ENCODE measurements at places on chromosomes 12 and 14.

DNA sequence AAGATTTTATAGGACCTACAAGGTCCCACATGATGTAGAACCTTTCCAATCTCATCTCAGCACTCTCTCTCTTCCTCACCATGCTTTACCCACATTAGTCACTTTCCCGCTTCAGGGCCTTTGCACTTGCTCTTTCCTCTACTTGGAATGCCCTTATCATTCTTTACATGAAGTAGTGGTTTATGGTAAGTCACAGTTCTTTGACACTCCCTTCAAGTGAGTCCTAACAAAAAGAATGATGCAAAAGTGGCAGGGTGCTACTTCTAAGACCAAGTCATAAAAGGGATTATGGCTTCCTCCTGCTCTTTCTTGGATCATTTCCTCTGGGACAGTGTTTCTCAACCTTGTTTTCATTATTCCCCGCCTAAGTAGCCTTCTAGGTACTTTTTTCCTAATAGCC lies 13.1 kb downstream of the TMBIM4 start:
- DNase-seq = no peak

GRCh38 chr14:95255013-95255412 lies 64.7 kb downstream of the CLMN start:
- DNase-seq = no peak

GRCh38 chr14:67636361-67636919 lies 16.7 kb downstream of the ARG2 start:
- no peak for DNase-seq

DNA sequence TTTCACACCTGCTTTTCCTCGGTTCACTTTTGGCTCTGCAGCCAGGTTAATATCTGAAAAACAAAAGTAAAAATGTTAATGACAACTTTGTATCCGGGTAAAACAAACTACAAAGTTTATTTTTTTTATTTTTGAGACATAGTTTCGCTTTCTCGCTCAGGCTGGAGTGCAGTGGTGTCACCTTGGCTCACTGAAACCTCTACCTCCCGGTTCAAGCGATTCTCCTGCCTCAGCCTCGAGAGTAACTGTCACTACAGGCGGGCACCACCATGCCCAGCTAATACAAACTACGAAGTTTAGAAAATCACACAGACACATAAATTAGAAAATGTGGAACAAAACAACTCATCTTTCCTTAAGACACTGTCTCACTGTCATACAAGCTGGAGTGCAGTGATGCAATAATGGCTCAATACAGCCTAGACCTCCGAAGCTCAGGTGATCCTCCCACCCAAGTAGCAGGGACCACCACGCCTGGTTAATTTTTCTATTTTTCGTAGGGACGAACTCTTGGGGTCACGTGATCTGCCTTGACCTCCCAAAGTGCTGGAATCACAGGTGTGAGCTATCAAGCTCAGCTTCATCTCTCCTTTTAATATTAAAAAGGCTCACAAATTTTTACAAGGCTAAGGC lies 38.1 kb downstream of the HNRNPC start:
- DNase-seq = no peak

DNA sequence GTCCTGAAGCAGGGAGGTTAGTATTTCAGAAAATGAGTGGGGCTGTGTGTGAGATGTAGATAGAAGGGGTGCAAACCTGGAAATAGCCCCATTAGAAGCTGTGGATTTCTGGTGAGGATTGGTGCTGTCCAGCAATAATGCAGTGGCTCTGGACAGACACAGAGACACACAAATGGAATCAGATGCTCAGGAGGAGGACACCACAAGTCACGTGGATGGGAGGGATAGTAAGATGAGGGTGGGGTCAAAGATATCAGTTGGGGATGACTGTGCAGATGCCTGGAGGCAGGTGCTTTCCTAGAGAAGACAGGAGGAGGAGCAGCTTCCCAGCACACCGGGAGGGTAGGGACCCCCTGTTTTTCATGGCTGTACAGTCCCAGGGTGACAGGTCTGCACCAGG lies 136.5 kb downstream of the PLXNC1 start:
- no peak for DNase-seq

GRCh38 chr12:52729147-52729546 lies 25.8 kb upstream of the KRT77 start:
- no peak for DNase-seq

- DNase-seq = no peak
Measured at GRCh38 chr14:94540031-94540794, 21.0 kb upstream of the SERPINA4 start.

DNA sequence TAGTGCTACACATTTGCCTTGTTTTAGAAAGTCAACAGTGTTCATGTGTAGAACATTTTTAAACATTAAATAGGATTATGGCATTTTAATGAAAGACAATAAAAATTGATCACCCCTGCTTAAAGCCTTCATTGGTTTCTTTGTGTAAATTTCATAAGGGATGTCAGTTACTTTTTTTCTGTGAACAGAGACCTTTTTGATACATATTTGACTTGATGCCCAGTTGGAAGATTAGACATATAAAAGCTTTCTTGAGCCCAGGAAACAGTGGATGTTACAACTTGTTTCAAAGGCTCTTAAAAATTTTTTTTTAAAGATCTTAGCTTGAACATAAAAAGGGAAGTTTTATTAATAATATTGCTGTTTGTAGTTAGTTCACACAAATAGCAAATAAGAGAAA lies 168.7 kb upstream of the PDZRN4 start:
- DNase-seq = no peak

GRCh38 chr14:57060276-57060955 lies 208.3 kb downstream of the EXOC5 start:
- peak; percentile 1 for DNase-seq

DNA sequence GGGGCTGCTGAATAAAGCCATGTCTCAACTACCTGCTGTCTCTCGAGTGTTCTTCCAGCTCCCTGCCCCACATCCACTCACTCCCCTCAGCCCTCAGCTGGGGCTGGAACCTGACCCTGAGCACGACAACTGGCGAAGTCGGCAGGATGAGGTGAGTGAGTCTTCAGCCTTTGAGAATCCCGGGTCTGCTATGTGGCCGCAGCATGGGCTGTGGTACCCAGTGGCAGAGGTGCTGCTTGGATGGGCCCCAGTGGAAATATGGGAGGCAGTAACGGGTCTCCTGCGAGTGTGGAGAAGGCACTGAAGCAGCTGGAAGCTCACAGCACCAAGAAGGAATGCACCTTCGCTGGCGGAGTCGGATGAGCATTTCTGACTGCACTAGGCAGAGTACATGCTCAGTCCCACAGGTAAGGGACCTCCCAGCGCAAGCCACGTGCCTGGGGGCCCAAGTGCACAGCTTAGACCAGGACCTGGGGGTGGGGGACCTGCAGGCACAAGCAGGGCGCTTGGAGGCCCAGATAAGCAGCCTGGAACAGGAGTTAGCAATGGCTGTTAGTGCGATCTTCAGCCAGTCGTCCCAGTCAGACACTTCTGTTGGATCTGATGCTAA lies 95.5 kb upstream of the TMPO start:
- no peak for DNase-seq

GRCh38 chr12:54036620-54037359 lies 3.9 kb downstream of the HOXC5 start:
- no peak for DNase-seq

GRCh38 chr14:24694680-24695079 lies 60.7 kb upstream of the GZMB start:
- no peak for DNase-seq

DNA sequence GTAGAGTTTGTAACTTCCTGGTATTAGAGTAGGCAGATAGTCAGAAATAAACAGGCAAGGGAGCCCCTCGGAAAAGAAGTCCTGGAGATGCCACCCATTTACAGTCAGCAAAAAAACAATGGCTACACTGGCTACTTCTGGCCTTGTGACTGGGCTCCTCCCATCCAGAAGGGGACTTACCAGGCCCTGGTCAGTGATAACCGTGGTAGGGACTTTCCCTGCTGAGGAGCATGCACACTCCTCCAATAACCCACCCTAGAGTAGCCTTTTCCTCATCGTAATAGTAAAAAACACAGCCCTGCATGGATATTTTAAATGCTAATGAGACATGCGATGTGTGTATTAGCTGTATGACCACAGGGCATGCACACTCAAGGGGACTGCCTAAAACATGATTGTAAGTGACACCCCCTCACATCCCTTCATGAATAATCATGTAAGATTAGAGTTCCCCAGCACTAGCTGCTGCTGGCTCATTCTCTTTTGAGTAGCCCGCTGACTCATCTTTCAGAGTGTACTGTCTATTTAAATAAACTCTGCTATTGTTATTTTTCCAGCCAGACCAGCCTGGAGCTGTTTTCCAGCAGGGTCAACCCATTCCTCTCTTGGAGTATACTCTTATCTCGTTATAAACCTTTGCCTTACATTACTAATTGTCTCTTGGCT lies 413.8 kb upstream of the TMTC1 start:
- DNase-seq = no peak

GRCh38 chr12:106136263-106136662 lies 2.5 kb downstream of the NUAK1 start:
- DNase-seq = peak; percentile 22

DNA sequence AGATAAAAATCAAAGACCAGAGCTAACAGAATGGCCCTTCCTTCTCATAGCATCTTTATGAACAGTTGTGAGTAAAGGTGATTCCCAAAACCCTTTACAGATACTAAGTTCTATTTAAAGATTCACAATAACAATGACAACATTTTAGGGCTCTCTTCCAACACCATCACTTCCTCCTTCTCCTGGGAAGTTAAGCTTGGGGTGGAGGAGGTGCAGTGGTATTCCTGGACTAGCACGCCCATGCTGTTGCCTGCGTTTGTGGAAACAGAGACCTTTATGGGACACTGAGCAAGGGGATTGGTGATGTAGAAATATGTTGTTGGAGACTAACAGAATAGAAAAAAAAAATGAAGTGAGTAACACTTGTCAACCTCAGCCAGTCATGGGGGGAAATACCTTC lies 22.5 kb downstream of the SYNE2 start:
- DNase-seq = no peak

All from stimulated activated CD4-positive, alpha-beta T cell treated with anti-CD3 and anti-CD28 coated beads, Interleukin-1b, Interleukin-23, amount 100 ng/mL, for 1 hour (primary cell).